ENCODE measurements at places on chromosomes 7 and 10.

GRCh38 chr10:43395571-43396060 is 13.4 kb downstream of the HNRNPF start:
- no peak for DNase-seq

DNA sequence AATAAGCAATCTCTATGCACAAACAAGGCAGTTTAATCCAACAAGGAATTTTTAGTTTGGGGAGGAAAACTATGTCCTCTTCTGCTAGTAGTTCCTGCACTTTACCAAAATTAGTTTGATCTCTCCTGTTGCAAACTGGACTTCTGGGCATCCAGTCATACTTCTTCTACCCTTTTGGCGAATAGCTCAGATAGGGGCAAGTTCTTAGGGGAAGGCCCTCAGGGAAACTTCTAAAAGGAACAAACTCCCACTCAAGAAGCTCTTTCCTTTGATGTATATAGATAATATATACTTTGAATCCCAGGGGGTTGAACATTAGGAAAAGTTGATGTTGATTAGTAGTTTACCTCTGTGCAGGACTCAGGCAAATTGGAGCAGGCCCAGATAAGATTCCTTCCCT is 21.5 kb upstream of the PPP1R17 start:
- DNase-seq = no peak

DNA sequence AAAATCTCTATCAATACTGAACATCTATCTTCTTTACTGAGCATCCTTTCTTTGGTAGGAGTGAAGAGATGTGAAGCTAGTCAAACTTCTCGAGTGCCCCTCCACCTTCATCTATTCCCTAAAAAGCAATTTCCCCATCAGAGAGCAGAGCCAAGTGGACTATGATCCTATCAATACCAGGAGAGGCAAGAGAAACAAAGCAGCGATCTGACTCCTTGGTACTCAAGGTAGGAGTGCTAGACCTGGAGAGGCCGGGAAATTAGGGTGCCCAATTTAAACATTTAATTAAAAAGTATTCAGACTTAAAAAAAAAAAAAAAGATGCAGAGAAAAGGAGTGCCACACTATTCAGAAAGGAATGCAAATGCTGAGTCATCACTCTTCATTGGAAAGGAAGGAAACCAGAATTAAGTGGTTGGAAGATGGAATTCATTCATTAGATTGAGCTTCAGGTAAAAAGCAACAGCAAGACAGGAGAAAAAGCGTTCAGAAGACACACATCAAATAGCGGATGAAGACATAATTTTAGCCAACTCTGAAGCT is 1.6 kb downstream of the TIAL1 start:
- no peak for DNase-seq

GRCh38 chr7:121744877-121745276 is 128.1 kb upstream of the PTPRZ1 start:
- DNase-seq = no peak

GRCh38 chr7:108254259-108254658 is 124.1 kb upstream of the LAMB4 start:
- DNase-seq = no peak

DNA sequence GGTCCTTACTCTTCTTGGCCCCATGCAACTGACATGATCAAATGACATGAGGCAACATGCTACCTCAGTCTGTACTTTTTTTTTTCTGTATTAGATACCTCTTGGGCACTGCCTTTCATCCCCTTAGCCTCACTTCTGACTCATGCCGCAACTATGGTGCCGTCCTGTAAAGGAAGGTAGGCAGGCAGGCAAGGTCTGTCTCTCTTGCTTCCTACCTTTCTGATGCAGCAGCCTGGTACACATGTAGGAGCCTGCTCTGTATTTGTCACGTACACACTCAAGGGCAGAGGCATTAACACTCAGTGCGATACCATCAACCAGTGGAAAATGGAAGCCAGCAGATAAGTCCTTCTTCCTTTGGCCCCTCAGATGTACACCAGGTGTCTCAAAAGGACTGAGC is 146.7 kb downstream of the ATE1 start:
- DNase-seq = no peak

GRCh38 chr7:99808766-99809165 is 19.0 kb upstream of the CYP3A43 start:
- no peak for DNase-seq

DNA sequence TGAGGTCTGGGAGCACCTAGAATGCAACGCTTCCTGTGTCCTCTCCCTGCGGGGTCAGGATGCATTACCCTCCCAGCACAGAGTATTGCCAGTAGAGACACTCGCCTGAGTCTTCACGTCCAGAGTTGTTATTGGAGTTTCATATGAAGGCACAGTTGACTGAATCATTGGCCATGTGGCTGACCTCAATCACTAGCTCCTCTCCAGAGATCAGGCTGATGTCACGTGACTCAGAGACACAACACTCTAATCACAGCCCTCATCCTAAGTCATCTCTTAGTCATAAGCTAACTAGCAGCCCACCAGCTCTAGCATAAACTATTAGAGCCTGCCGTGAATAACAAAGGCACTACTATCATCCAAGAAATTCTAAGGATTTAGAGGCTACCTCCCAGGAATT is 107.8 kb downstream of the HECW1 start:
- no peak for DNase-seq

- DNase-seq = peak; percentile 61
Observed at GRCh38 chr7:70693686-70694433, 438.1 kb upstream of the GALNT17 start.

DNA sequence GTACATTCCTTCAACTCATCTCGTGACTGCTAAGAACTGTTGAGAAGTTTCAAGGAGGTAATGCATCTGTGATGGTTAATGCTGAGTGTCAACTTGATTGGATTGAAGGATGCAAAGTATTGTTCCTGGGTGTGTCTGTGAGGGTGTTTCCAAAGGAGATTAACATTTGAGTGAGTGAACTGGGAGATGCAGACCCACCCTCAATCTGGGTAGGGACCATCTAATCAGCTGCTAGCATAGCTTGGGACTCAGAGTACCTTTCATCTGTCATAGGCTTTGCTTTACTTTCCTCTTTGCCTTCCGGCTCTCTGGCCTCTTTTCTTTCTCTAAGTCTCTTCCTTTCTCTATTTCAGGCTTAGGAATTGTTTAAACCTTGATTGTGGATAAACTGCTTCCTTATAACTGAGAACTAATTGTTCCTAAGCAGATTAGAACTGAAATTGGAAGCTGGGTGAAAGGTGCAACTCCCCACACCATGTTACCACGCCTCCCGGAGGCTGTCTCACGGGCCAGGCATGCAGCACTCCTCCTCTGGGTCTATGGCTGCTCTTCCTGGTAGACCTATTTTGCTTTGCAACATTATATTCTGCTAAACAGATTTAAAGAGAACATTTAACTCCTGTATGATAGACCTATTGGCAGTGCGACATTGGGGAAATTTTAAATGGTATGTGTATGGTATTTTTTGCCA is 298.2 kb downstream of the CCSER2 start:
- no peak for DNase-seq

GRCh38 chr7:35261041-35261440 is 7.1 kb upstream of the TBX20 start:
- no peak for DNase-seq

GRCh38 chr7:105666324-105666723 is 85.0 kb upstream of the EFCAB10 start:
- DNase-seq = no peak

- no peak for DNase-seq
Observed at GRCh38 chr7:101120315-101120714, 6.6 kb upstream of the SERPINE1 start.

GRCh38 chr10:89625041-89625765 is 19.8 kb downstream of the PANK1 start:
- DNase-seq = no peak

DNA sequence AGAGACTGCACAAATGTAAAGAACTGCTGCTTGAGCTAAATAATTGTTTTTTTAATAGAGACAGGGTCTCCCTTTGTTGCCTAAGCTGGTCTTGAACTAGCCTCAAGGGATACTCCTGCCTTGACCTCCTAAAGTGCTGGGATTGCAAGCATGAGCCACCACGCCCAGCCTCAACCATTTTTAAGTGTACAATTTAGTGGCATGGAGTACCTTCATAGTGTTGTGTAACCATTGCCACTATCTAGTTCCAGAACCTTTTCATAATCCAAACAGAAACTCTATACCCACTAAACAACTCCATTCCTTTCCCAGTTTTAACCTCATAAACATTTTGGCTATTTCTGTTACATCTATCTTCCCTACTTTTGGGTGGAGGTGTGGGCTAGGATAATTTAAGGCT is 6.7 kb downstream of the EIF4H start:
- DNase-seq = no peak

- peak; percentile 90 for DNase-seq
Observed at GRCh38 chr7:149670288-149670687, 103.1 kb downstream of the ZNF467 start.

DNA sequence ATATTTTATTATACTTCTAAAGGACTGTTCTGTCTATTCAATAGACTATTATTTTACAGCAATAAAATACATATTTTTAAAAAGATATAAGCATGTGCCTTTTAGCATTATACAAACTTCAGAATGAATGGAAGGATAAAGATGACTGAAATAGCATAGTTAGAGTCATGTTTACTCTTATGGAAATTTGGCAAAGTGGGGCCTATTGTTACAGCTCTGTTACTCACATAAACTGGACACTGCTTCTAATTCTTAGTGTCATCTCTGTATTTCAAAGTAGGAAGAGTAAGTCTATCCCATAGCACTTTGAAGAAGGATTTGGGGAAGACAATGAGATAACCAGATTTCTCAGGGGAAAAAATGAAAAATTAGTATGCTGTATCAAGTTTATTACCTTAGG is 168.2 kb downstream of the SKAP2 start:
- DNase-seq = no peak

DNA sequence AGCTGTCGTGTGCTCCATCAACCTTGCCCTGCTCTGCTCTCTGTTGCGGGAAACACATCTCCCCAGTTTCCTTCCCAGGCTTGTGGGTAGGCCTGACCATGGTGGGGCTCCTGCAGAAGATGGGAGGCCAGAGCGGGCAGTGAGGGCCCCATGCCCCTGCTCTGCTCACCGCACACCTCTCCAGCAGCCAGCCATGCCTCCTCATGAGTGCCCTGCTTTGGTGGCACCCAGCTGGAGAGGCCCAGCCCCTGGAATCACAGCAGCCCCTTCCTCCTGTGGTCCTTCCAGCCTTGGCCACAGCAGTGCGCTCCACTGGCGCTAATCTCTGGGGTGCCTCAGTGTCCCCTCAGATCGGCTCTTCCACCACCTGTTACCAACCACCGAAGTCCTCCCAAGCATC is 4.2 kb upstream of the OPN4 start:
- no peak for DNase-seq

GRCh38 chr10:103967448-103968071 is 620 bp downstream of the SLK start:
- no peak for DNase-seq

All from NCI-H1694 treated with DMSO at 0.1 percent for 48 hours (cell line).